ENCODE measurements at places on chromosomes 6 and 20.

DNA sequence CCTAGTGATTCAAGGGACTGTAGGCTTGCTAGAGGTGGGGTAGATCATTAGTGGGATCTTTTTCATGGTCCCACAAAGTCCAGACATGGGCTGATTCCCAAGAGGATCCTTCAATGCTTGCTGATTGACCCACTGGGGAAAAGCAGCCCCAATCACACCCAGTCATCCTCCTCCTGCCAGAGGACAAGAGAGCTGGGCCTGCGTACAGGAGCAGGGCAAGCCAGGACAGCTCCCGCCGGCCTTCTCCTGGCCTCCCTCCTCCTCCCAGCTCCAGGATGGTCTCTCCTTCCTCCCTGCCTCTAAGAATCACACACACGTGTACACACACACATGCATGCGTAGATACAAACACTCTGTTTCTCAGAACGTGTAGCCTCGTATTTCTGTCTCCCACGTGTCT, 27.0 kb downstream of the KCNK15 start:
- no peak for DNase-seq

GRCh38 chr20:38878866-38879265, 47.4 kb upstream of the FAM83D start:
- DNase-seq = no peak

- DNase-seq = no peak
Measured at GRCh38 chr20:31484001-31484400, 8.9 kb downstream of the REM1 start.

DNA sequence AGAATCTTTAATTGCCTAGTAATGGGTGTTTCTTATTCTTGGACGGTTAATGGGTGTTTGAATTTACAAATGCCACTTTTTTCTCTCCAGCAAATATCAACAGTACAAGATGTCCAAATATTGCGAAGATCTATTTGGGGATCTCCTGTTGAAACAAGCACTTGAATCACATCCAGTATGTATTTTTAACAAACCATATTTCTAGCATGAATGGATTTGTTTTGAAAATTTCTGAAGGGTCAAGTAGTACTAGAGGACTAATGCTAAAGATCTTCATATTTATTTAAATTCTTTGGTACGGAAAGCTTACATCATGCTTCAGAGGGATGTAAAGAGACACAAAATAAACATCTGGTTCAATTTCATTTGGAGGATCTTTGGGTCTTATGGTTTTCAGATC, 123.9 kb upstream of the LAMP5 start:
- DNase-seq = no peak

DNA sequence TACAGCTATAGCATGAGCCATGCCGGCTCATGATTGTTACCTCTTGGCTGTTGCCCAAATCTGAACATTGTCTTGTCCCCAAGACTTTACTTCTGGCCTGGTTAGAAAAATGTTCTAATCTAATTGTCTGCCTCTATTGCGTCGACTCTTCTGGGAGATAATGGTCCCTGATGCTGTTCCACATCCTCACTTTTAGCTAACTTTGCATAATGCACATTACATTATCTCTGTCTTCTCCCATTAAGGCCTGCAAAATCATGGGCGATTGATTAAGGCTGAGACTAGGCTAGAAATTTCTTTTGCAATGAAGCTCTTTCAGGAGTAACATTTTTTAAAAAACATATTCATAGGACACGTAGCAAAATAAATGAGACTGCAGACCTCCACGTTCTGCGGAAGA, 961.0 kb downstream of the KIF16B start:
- DNase-seq = no peak

GRCh38 chr20:63314566-63315239, 21.7 kb downstream of the COL20A1 start:
- no peak for DNase-seq

DNA sequence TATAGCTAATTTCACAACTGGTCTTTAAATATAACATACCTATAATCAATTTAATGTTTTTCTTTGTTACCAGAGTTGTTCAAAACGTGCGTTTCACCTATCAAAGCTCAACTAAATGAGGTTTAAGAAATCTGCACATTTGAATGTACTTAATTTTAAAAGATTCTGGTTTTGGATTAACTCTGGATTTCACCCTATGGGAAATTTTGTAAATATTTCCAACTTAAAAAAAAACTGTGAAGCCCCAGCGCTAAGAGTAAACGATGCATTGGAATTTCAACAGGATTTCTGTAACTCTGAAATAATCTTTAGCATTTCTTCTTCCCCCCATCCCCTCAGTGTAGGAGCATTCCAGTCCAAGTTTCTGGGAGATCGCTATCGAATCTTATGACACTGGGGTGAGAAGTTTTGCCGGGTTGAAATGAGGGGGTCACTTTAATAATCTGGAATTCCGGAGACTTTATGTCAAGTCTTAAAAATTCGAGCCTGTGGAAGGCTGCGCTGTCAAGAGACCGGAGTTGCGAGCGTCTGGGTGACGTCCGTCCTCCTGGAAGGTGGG, 643 bp upstream of the MAP3K4 start:
- DNase-seq = no peak

GRCh38 chr6:143941852-143942627, 66.0 kb downstream of the PLAGL1 start:
- no peak for DNase-seq

- DNase-seq = no peak
Measured at GRCh38 chr6:79377888-79378348, 143.4 kb upstream of the HMGN3 start.

DNA sequence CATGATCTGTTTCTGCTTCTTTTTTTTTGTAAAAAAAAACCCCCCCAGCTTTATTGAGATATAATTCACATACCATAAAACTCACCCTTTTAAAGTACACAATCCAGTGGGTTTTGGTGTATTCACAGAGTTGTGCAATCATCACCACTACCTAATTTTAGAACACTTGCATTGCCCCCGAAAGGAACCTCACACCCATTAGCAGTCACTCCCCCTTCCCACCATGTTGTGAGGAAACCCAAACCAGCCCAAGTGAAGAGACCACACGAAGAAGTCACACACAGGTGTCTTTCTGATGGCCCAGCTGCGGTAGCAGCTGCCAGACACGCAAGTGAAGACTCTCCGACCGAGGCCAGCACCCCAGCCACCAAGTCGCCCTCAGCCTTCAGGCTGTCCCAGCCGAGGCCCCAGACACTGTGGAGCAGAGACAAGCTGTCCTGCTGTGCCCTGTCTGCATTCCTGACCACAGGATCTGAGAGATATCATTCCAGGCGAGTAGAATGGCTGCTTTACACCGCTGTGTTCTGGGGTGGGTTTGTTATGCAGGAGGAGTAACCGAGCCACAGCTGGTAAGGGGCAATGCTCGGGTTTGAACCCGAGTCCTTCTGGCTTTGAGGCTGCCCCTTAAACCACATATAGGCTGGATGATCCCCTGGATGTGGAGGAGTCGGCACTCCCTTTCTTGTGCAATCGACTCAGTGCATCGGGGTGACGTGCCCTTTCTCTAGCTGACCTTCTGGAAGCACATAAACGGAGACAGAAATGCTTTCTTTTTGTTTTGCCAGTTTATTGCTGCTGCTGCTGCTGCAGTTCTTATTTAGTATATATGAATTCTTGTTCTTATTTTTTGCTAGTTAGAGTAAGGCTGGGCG, 59.1 kb upstream of the PTPN1 start:
- peak; percentile 82 for DNase-seq

GRCh38 chr20:20806121-20807095, 94.0 kb upstream of the RALGAPA2 start:
- DNase-seq = no peak

Measured in sigmoid colon (tissue), 7 donors.